ENCODE measurements at places on chromosomes 7 and 10. TPM values are rescaled to one million over a fixed set of nuclear protein-coding genes. Genes with fewer than 3 reads are reported as not detected.

DNA sequence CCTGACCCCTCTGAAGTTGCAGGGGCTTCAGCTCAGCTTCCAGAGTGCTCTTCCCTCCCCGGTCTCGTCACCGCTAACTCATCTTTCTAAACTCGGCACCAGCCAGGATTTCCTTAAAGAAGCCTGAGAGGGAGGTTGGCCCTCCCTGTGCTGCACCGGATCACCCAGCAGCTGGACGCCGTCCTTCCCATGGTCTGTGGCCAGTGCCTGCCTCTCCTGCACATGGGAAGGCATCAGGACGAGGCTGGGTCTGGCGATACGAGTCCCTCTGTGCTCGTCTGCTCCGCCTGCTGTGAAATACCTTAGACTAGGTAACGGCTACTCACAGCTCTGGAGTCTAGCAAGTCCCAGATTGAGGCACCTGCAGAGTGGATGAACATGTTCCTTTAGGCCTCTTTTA is 179.1 kb downstream of the ZMYND11 start:
- no peak overlapping the region for H3K4me3 ChIP-seq
- H3K4me1 ChIP-seq, result peaks cover 8% of the 10 kb centered on the region
- H3K27ac ChIP-seq, result no peak overlapping the region
- no peaks in the 10 kb centered on the region for H3K27me3 ChIP-seq

- H3K36me3 ChIP-seq, result no peaks in the 10 kb centered on the region
- no peaks in the 10 kb centered on the region for H3K4me1 ChIP-seq
- no peaks in the 10 kb centered on the region for H3K27me3 ChIP-seq
Observed at GRCh38 chr7:116836048-116836447, 26.3 kb upstream of the CAPZA2 start.

- no peaks in the 10 kb centered on the region for H3K36me3 ChIP-seq
- H3K27ac ChIP-seq, result no peak overlapping the region
- no peak overlapping the region for H3K4me3 ChIP-seq
- no peaks in the 10 kb centered on the region for H3K4me1 ChIP-seq
Observed at GRCh38 chr7:226281-226895, 34.0 kb downstream of the FAM20C start.

- H3K27me3 ChIP-seq, result no peaks in the 10 kb centered on the region
- peak; percentile 16 for DNase-seq
- peak overlapping the region; percentile 7 for H3K27ac ChIP-seq
Observed at GRCh38 chr7:134741907-134742635, 37.4 kb upstream of the CALD1 start.

DNA sequence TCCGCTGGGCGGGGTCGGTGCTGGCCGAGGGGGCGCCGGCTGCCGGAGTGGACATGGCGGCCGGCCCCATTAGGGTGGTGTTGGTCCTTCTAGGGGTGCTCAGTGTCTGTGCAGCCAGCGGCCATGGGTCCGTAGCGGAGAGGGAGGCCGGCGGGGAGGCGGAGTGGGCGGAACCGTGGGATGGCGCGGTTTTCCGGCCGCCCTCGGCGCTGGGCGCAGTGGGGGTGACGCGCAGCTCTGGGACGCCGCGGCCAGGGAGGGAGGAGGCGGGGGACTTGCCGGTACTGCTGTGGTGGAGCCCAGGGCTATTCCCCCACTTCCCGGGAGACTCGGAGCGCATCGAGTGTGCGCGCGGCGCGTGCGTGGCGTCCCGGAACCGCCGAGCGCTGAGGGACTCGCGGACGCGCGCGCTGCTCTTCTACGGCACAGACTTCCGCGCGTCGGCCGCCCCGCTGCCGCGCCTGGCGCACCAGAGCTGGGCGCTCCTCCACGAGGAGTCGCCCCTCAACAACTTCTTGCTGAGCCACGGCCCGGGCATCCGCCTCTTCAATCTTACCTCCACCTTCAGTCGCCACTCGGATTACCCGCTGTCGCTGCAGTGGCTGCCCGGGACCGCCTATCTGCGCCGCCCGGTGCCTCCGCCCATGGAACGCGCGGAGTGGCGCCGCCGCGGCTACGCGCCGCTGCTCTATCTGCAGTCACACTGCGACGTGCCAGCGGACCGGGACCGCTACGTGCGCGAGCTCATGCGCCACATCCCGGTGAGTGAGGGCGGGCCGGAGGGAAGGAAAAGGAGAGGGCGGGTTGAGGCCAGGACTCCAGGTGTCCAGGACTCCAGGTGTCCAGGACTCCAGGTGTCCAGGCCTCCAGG is 9.3 kb upstream of the CHCHD1 start:
- peaks cover 5% of the 10 kb centered on the region for H3K4me1 ChIP-seq
- H3K27me3 ChIP-seq, result no peaks in the 10 kb centered on the region
- peak overlapping the region; percentile 72 for H3K4me3 ChIP-seq

DNA sequence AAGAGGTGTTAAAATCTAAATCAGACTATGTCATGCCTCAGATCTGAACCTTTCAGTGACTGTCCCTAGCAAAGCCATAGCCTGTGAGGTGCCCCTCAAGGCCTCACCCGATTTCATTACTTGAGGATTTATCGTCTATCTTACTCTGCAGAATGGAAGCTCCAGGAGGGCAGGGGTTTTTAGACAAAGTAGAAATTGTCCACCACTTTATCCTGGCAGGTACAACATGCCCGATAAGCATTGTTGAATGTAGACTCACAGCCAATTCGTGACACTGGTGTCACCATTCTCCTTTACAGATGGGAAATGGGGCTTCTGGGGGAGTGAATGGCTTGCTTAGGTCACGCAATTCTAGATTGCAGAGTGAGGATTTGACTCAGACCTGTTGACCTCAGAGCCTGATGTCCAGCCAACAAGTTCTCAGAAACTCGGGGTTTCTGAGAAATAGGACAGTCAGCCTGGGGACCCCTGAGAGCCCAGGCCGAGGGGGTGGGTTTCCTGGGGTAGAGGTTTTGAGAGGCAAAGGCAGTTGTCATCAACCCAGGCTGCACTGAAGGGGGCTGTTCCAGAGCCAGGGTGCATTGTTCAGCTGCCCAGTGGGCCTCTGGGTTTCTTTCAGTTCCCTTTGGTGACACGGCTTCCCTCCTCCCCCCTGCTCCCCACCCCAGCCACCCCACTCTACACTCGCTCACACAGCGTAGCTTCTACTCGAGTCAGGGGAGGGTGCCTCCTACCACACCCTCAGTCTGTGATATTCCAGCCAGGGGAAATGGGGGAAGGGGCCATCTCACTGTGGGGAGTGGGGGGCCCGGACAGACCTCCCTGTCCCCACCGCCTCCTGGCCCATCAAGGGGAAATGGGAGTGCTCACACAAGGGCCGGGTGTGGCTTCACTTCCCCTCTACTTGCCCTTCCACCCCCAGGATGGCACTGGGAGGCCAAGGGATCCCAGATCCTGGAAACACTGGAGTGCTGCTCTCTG is 3.1 kb upstream of the IRF5 start:
- no peak overlapping the region for H3K4me3 ChIP-seq
- H3K36me3 ChIP-seq, result no peaks in the 10 kb centered on the region
- no peak overlapping the region for H3K27ac ChIP-seq
- no peaks in the 10 kb centered on the region for H3K4me1 ChIP-seq
- no peak for DNase-seq

- no peaks in the 10 kb centered on the region for H3K27me3 ChIP-seq
- no peak overlapping the region for H3K27ac ChIP-seq
- no peak overlapping the region for H3K4me3 ChIP-seq
- no peak for DNase-seq
- no peaks in the 10 kb centered on the region for H3K4me1 ChIP-seq
- H3K36me3 ChIP-seq, result no peaks in the 10 kb centered on the region
Observed at GRCh38 chr7:113134025-113134424, 15.7 kb upstream of the SMIM30 start.

- no peaks in the 10 kb centered on the region for H3K36me3 ChIP-seq
- H3K27ac ChIP-seq, result no peak overlapping the region
- no peak for DNase-seq
- no peaks in the 10 kb centered on the region for H3K4me1 ChIP-seq
- H3K4me3 ChIP-seq, result no peak overlapping the region
Observed at GRCh38 chr7:105613611-105614330, 32.5 kb upstream of the EFCAB10 start.

DNA sequence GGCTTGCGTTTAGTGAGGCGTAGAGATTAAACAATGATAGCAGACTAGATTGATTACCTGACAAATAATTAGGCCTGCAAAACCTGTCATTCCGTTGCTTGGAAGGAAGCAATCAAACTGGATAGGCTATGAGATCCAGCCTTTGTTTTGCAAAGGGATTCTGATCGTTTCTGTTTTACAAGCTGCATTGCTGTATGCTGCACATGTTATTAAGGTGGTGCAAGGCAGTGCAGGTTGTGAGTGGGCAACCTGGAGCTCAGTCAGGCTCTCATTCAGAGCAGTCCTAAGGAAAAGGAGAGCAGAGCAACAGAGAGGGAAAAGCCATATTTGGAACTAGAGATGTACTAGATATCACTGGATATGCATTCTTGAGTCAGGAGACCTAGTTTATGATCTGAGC is 6.9 kb upstream of the NOBOX start:
- no peak overlapping the region for H3K27ac ChIP-seq
- H3K4me3 ChIP-seq, result no peak overlapping the region
- no peaks in the 10 kb centered on the region for H3K36me3 ChIP-seq
- DNase-seq, result no peak

- DNase-seq, result no peak
- H3K27me3 ChIP-seq, result no peaks in the 10 kb centered on the region
- no peak overlapping the region for H3K4me3 ChIP-seq
- peaks cover 35% of the 10 kb centered on the region for H3K4me1 ChIP-seq
- H3K27ac ChIP-seq, result no peak overlapping the region
- no peaks in the 10 kb centered on the region for H3K36me3 ChIP-seq
Observed at GRCh38 chr10:50574931-50575330, 48.8 kb downstream of the SGMS1 start.

DNA sequence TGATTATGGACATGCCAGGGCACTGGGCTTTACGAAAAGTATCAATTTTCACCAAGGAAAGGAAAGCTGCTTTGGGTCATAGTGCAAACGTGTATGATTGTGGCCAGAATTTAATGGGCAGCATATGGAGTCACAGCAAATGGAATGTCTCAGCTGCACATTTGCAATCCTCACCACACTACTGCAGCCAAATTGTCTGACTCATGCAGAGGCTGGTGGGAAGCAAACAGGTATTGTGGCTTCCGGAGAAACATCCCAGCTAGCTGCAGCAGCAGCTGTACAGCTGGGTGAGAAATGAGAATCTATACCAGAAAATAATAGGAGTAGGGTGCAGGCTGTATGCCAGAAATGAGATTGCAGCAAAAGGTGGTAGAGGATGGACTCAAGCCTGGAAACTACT is 374.7 kb upstream of the VWC2 start:
- H3K4me1 ChIP-seq, result 0 out of 2 replicates have a peak, but pooled peaks cover 2% of the 10 kb centered on the region
- no peaks in the 10 kb centered on the region for H3K27me3 ChIP-seq
- peak; percentile 41 for DNase-seq
- H3K4me3 ChIP-seq, result no peak overlapping the region
- no peak overlapping the region for H3K27ac ChIP-seq

GRCh38 chr10:46104071-46104585 is 58.1 kb upstream of the MSMB start:
- no peak overlapping the region for H3K4me3 ChIP-seq
- no peak for DNase-seq
- H3K27ac ChIP-seq, result no peak overlapping the region
- H3K36me3 ChIP-seq, result no peaks in the 10 kb centered on the region
- H3K4me1 ChIP-seq, result no peaks in the 10 kb centered on the region
- no peaks in the 10 kb centered on the region for H3K27me3 ChIP-seq

The ANKRD30A gene
- total RNA-seq, result not detected

The CALML5 gene
- not detected for total RNA-seq

The BLOC1S2 gene
- 55.5 TPM for total RNA-seq

The INTS1 gene
- total RNA-seq, result 25.1 TPM

The NEURL1 gene
- total RNA-seq, result 2.6 TPM

The POLR2J gene
- total RNA-seq, result 73.2 TPM

Measured in SJCRH30 (cell line).